ENCODE measurements at places on chromosomes 1 and 21.
A peak's percentile ranks its signal among the peaks of the same experiment; 100 is the strongest.

GRCh38 chr21:36966821-36967768, 626 bp upstream of the HLCS start:
- DNase-seq: no peak

DNA sequence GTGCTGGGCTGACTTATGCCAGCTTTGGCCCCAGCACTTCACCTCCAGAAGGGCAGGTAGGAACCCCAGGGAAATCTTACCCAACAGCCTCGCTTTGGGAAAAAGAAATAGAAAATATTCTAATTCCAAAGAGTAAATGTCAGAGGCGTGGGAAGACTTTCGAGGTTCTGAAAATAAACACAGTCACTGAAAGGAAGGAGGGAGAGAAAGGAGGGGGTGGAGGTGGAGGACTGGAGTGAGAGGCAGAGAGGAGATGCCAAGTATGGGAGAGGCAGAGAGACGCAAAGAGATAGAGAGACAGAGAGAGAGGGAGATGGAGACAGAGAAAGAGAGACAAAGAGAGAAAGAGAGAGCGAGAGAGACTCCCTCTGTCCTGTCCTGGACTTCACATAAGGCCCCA, 395.0 kb downstream of the PTPRU start:
- DNase-seq: no peak

DNA sequence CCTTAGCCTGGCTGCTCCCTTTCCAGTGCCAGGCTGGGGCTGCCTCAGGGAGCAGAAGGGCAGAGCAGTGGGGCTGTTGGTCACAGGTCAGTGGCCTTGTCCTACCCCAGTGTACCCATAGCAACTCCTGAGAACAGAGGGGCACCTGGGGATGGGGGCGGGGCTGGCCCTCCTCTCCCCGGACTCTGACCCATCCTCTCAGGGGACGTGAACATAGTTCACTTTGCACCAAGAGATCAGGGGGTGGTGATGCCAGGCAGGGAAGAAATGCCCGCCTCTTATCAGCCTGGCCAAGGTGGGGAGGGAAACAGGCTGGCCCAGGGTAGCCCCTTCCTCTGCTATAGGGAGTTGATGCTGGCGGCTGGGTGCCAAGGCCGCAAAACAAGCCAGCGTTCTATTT, 4.9 kb downstream of the ETNK2 start:
- DNase-seq: no peak

DNA sequence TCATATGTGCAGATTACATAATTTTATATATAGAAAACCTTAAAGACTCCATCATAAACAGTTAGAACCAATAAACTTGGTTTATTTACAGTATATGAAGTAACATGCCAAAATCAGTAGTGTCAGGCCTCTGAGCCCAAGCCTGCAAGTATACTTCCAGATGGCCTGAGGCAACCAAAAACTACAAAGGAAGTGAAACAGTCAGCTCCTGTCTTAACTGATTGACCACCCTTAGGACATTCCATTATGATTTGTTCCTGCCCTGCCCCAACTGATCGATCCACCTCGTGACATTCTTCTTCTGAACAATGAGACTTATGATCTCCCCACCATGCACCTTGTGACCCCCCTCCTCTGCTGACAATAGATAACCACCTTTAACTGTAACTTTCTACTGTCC, 630.3 kb downstream of the AMY1C start:
- DNase-seq: no peak

GRCh38 chr1:37035796-37036666, 1.7 kb upstream of the GRIK3 start:
- no peak for DNase-seq

DNA sequence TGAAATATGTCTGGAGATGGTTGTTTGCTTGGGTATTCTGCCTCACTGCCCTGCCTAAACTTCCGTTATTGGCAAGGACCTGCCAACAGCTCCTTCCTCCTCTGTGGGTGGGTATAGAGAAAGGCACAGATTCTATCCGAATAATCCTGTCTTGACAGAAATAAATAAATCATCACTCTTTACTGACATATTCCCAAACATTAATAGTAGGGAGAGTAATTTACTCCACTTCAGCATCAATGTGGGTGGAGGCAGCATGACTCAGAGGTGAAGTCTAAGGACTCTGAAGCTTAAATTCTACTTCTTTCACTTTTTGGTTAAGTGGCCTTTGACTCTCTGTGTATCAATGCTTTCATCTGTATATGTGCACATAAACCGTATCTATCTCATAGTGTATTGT, 2.9 kb downstream of the CD84 start:
- DNase-seq: peak; percentile 34

- no peak for DNase-seq
These were observed 10.3 kb downstream of the WLS start for GRCh38 chr1:68221980-68222373.

GRCh38 chr1:20134995-20135394, 4.1 kb upstream of the PLA2G2F start:
- no peak for DNase-seq

GRCh38 chr1:216140730-216141524, 282.3 kb downstream of the USH2A start:
- DNase-seq: no peak

GRCh38 chr1:24180676-24181075, 6.4 kb downstream of the IFNLR1 start:
- no peak for DNase-seq

- no peak for DNase-seq
These were observed at the start of gene IL23R for GRCh38 chr1:67166196-67166595. Gene IL23R, plus strand, starts transcription at chr1:67166454. Its CDS starts 1,667 bp downstream, at chr1:67168121.

GRCh38 chr1:46173361-46173856, 1.5 kb upstream of the TSPAN1 start:
- no peak for DNase-seq

- no peak for DNase-seq
These were observed 19.1 kb downstream of the MRPL37 start for GRCh38 chr1:54218883-54219687.

- DNase-seq: no peak
These were observed 346.9 kb upstream of the DAB1 start for GRCh38 chr1:57770772-57771171.

GRCh38 chr1:89998306-89998705, 3.4 kb downstream of the ZNF326 start:
- no peak for DNase-seq
